ENCODE measurements at places on chromosomes 7 and 10. TPM values are rescaled to one million over a fixed set of nuclear protein-coding genes. Genes with fewer than 3 reads are reported as not detected.

DNA sequence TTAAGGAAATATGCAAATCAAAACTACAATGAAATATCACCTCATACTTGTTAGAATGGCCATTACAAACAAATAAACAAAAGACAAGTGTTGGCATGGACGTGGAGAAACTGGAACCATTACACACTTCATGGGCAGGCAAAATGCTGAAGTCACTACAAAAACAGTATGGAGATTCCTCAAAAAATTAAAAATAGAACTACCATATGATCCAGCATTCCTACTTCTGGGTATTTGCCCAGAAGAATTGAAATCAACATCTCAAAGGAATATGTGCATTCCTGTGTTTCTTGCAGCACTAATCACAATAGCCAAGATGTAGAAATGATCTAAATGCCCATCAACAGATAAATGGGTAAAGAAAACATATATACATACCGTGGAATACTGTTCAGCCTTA, 83.6 kb downstream of the NRCAM start:
- no peak for DNase-seq

- DNase-seq, result no peak
These were observed 266.6 kb downstream of the DGKB start for GRCh38 chr7:14635955-14636354.

DNA sequence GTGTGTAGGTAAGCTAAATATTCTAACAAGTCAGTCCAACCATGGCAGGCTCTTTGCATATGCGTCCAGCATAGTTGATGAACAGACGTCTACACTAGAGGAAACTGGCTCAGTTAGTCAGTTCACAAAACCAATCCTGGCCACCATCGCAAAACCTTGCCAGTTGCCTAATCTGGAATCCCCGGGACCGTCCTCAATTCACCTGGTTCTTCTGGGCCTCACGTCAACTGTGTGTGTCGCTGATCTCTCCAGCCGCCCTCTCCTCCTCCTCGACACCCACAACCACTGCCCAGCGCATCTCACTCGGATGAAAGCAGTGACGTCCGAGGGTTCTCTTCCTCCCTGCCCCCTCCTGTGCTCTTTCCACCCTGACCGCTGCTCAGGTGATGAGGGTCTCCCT, 217.8 kb upstream of the SH2B2 start:
- DNase-seq, result no peak

- DNase-seq, result no peak
These were observed 170.5 kb downstream of the C1GALT1 start for GRCh38 chr7:7352845-7353244.

- no peak for DNase-seq
These were observed 274.7 kb downstream of the NRG3 start for GRCh38 chr10:82149674-82150073.

DNA sequence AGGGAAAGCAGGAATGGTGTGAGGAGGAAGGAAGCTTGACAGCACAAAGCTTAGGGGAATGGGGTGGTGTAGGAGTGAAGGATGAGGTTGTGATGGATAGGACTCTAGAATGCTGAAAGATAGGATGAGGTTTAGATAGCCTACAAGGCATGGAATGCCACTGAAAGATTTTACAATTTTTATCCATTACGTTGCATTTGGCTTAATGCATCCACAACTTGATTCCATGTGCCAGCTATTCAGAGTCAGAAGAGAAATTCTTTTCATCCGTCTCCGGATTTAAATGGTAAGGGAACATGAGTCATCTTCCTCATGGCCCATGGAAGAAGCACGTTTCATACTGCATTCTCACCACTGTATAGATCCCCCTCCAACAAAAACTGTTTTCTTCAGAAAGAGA, 212.4 kb upstream of the BMPER start:
- DNase-seq, result no peak

- no peak for DNase-seq
These were observed 42.4 kb downstream of the WIPI2 start for GRCh38 chr7:5232485-5232837.

GRCh38 chr10:12702215-12702770, 299.2 kb downstream of the CCDC3 start:
- no peak for DNase-seq

GRCh38 chr7:18086165-18087025, 58.7 kb upstream of the PRPS1L1 start:
- DNase-seq, result peak; percentile 44

GRCh38 chr10:35025916-35026315, 64.2 kb downstream of the CUL2 start:
- DNase-seq, result no peak

DNA sequence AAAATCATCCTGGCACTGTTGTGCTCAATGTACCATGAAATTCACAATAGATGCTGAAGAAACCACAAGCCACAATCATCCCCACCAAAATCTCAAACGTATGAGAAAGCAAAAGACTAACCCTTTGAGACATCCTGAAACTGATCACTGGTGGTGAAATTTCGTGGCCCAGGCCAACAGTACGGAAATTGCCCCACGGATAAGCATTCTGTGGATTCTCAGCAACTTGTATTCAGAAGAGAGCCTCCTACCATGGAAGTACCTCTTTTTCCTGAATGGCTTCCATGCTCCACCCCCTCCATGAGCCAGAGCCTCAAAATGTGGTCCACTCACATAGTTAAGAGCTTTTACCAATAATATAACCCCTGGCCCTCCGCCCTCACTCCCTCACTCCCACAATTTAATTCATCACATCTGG, 163.9 kb upstream of the AUTS2 start:
- no peak for DNase-seq

DNA sequence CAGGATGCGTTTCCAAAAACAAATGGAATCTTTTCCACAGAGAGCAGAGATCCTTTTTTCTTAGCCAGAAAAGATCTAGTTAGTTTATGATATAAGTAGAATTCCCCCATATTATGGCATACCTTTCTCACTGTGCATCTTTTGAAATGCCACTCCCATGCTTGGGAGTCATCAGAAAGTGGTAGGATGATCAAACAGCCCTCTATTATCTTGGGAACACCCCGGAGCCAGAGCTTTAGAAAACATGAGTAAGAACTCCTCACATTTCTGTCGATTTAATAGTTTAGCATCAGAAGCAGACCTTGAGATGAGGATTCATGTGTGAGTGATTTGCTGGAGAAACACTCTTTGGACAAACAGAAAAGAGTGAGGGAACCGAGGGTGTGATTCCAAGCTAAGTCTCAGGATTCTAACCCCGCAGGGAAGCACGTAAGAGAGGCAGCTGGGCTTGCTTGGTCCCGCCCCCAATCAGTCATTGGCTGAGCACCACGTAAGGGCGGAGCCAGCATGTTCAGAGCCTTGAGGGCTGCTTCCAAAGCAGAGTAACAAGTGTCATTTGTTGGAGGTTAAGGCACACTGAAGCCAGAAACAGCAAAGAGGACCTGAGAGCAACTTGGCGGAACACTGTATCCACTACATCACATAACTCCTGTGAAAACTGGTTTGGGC, 43.7 kb upstream of the NXPH1 start:
- no peak for DNase-seq

DNA sequence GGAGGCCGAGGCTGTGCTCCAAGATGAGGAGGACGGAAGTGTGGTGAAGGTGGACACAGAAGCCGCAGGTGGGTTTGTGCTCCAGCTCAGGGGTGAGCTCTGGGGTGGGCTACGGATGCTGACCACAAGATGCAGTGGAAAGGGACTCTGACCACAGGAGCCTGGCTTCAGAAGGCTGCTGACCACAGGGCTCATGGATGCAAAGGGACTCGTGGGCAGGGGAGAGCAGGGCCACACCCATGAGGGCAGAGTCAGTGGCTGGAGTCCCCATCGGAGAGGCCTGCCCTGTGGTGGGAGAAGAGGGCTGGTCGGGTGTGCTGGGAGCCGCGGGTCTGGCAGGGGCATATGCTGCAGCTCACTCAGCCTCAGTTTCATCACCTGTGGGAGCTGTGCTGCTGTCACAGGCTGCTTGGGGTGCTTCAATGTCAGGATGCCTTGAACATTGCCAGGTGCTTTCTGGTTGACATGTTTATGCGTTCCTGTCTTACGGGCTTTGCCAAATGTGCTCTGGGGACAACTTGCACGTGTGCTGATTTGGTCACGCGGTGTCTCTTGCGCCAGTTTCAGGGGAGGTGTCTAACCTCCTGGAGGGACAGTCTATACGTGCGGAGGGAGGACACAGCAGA, 13.7 kb downstream of the SCART1 start:
- no peak for DNase-seq

DNA sequence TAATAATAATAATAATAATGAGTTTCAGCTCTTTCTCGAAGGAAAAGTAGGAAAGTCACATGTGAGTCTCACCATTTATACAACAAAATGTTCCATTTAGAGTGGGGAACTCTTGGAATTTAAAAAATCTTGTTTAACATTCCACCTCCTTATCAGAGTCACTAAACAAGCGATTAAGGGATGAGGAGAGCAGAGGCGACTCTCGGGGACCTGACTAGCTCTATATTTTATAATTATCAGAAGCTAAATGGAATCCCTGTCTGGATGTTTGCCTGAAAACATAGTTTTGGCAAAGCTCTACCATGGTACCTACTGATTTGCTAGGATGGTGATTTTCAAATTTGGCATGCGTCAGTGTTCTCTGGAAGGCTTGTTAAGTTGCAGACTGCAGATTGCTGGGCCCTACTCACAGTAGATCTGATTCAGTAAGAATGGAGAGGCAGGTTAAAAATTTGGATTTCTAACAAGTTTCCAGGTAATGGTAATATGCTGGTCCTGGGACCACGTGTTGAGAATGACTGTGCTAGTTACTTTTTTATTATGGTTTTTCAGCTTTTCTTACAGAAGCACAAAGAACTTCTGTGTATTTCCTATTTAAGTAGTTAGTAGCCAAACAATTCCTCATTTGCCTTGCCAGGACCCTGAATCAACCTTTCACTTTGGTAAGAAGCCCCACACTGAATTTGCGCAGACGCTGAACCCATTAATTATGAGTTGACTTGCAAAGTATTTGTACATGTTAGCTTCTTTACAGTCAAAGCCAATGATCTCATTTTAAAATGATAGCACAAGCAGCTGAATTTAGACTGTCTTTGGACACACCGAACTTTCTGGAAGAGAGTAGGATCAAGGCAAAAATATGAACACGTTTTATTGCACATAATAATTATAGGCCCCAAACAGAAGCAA, 39.5 kb downstream of the CPED1 start:
- no peak for DNase-seq

- DNase-seq, result no peak
These were observed 11.2 kb upstream of the WIPF3 start for GRCh38 chr7:29794959-29795629.

DNA sequence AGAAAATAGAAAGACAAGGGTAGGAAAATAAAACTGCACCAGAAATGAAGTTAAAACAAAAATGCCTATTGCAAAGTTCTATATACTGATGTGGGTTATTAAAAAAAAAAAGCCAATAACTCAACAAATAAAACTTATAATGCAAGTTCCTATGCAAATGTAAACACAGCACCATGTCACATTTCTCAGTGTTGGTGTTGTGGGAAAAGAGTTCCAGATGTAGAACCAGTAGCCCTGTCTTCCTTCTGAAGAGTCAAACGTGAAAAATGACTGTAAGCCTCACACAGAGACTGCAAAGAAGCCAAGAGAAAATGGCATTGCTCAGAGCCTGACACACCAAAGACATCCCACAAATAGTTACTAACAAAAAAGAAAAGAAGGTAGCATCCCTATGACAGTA, 10.1 kb downstream of the PON2 start:
- DNase-seq, result no peak

- DNase-seq, result peak; percentile 82
These were observed 17.4 kb downstream of the IRF5 start for GRCh38 chr7:128954830-128955802.

DNA sequence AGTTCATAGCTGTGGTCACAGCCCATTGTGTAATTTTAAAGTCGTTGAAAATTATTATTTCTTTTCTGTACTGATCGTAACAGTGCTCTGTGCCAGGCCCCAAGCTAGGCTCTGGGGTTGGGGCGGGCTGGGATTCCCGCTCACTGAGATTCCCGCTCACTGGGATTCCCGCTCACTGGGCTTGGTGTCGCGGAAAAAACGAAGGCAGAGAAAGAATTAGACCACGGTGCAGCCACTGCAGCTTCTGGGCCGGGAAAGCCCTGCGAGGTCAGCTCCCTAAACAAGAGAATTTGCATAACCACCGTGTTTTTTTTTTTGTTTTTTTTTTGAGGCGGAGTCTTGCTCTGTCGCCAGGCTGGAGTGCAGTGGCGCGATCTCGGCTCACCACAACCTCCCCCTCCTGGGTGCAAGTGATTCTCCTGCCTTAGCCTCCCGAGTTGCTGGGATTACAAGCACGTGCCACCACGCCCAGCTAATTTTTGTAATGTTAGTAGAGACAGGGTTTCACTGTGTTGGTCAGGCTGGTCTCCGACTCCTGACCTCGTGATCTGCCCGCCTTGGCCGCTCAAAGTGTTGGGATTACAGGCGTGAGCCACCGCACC, 31.2 kb downstream of the FOXK1 start:
- DNase-seq, result peak; percentile 53

- no peak for DNase-seq
These were observed 242.8 kb downstream of the ELFN1 start for GRCh38 chr7:1912593-1913465.

GRCh38 chr10:105700218-105700617, 1059.1 kb downstream of the SORCS3 start:
- no peak for DNase-seq

DNA sequence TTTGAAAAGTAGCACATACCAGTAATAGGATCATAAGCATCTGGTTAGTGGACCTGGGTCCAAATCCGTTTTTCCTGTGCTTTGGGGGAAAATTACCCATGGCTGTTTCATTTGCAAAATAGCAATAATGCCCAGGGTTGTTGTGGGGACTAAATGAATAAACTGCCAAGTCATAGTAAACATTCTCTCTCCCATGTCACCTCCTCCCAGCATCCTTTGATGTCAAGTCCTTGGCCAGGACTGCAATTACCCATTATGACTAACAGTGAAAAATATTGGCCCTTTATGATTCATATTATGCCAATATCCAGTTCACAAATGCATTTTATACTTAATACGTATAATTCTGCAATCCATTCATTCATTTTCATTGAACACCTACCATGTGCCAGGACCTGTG, 23.0 kb downstream of the TOMM7 start:
- no peak for DNase-seq

DNA sequence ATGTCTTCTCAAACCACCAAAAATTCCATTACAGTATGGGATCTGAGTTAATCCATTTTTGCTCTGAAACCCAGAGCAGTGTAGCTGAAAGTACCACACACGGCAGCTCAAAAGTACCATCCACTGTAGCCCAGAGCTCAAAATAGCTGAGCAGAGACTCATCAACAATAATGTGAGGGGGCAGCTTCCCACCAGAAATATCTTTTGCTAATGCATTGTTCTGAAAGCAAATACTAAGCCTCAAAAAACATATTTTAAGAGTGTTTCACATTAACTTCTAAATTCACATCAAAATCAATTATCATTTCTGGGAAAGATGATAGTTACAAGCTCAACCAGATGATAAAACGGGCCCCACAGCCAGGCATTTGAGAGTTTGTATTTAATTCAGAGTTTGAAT, 73.7 kb downstream of the ABLIM1 start:
- no peak for DNase-seq

CLCN1 gene
- not detected for polyA plus RNA-seq

GOT1 gene
- 5.8 TPM for polyA plus RNA-seq

DDIT4 gene
- 102 TPM for polyA plus RNA-seq

NEURL1 gene
- polyA plus RNA-seq, result 0.57 TPM

FRAT2 gene
- polyA plus RNA-seq, result 4.9 TPM

C10orf105 gene
- 0.12 TPM for polyA plus RNA-seq

TUBB8 gene
- polyA plus RNA-seq, result 2.0 TPM

FAM200A gene
- 1.6 TPM for polyA plus RNA-seq
